ENCODE measurements at places on chromosomes 16 and 17.
A peak's percentile ranks its signal among the peaks of the same experiment; 100 is the strongest.

DNA sequence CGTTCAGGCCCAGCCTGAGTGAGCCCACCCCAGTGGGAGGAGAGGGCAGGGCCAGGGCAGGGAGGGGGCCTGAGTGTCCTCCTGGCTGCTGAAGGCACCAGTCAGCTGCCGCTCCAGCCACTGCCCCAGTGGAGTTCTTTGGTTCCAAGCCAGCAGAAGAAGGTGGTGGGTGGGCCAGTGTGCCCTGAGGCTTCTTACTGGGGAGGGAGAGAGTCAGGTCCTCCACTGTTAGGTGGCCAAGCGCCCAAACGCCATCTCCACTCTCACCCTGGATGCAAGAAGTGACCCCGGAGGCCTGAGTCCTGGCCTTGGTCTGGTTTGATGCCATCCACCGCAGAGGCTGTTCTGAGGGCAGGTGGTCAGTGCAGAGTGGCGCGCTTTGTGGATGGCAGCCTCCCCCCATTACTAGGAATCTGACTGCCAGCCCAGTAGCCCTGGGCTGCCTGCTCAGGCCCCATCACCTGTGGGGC is 2.2 kb downstream of the RNF213 start:
- peak; percentile 12 for DNase-seq

DNA sequence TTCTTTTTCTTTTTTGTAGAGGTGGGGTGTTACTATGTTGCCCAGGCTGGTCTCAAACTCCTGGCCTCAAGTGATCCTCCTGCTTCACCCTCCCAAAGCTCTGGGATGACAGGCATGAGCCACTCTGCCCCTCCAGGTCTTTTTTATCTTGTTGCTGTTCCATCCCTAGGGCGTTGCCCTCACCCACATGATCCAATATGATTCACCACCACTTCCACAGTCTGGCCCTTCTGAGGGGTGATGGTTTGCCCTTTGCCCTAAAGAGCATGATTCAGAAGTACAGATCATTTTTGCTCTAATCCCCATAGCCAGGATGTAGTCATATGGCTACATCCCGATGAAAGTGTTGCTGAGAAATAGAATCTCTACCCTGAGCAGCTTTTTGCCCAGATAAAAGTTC is 18.8 kb downstream of the STX4 start:
- peak; percentile 97 for DNase-seq

DNA sequence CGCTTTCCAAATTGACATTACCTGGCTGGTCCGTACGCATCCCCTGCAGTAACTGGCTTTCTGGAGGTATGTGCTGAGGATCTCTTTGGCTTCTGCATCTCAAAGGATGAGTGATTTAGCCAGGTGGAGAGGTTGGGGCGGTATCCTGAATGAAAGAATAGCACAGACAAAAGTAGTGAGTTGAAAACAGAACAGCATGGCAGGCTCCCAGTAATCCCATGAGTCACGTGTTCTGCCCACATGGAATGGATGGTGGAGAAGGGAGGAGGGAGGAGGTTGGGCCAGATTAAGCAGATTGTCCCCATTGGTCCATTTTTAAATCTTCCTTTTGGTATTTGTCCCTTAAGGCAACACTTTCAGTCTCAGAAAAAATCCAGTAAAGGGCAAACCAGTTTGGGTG is 176.0 kb downstream of the WWOX start:
- no peak for DNase-seq

- DNase-seq = no peak
Observed at GRCh38 chr17:55278173-55278961, 13.6 kb downstream of the HLF start.

- peak; percentile 50 for DNase-seq
Observed at GRCh38 chr17:45087504-45087975, 26.4 kb downstream of the NMT1 start.

DNA sequence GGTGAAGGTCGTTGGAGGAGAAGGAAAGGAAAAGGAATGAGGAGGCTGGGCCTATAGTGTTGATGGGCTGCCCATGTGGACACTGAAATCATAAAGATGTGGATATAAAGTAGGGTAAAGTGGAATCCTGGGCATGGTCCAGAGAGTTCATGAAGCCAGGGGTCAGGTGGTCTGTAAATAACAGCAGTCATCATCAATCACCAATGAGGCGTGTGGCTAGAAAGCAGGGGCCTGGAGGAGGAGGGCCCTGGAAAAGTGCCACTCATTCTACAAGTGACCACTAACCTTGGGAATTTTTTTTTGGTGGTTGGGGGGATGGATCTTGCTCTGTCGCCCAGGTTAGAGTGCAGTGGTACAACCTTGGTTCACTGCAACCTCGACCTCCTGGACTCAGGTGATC is 115.3 kb upstream of the NOL11 start:
- no peak for DNase-seq

- no peak for DNase-seq
Observed at GRCh38 chr17:30965686-30966085, 5.2 kb upstream of the RNF135 start.

DNA sequence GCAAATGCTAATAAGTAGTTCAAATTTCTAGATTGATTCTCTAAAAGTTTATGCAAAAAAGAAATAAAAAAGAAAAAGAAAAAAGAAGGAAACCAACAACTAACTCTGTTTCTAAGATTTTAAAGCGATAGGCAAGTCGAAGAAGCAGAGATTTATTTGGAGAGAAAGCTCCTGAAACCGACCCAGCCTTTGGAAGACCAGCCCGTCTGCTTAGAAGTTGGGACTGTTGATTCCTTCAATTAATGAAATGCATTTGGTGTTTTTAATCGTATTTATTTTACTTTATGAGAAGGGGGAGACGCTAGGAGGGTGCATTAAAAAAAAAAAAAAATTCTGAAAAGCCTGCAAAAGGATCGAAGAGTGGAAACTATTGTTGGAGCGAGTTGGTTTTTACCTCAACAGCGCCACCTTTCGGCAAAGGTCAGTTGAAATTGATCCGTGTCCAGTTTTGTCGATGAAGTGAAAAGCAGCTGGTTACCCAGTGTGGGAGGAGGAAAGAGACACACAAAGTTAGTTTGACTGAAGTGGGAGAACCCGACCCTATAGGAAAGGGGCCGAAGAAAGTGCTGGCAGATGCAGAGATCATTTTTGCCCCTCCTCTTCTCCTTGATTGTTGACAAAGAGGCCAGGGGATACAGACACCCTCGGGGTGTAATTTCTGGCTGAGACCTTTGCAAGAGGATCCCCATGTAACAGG is 1.5 kb upstream of the MAF start:
- DNase-seq = peak; percentile 77

- no peak for DNase-seq
Observed at GRCh38 chr17:59315866-59316265, 15.6 kb upstream of the YPEL2 start.

DNA sequence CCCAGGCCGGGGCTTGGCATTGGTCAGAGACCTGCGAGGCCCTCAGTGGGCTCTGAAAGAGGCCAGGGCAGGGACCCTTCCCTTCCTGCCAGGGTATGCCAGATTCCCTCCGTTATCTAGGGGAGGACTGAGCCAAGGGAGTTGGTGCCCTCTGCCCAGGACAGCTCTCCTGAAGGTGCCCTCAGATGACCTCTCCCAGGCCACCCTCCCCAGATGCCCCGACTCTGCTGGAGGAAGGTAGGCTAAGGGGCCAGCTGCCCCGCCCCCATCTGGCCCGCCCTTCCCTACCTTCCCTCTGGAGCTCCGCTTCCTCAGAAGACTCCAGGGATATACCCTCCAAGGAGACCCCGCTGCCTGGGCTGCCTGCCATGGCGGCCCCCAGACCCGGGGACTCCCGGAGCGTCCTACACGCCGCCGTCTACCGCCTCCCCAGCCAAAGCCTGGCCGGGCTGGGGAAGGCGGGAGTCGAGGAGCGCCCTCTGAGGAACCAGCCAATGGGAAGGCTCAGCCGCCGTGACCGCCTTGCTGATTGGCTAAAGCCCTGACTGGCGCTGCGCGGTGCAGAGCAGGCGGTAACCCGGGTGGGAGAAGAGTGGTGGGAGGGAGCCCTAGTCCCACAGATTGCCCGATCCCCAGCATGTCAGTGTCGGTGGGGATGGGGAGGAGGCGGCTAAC is 7.0 kb downstream of the MPP2 start:
- peak; percentile 92 for DNase-seq

- DNase-seq = no peak
Observed at GRCh38 chr16:10114409-10114808, 67.8 kb downstream of the GRIN2A start.

- DNase-seq = no peak
Observed at GRCh38 chr17:47352848-47353247, 29.1 kb downstream of the EFCAB13 start.

DNA sequence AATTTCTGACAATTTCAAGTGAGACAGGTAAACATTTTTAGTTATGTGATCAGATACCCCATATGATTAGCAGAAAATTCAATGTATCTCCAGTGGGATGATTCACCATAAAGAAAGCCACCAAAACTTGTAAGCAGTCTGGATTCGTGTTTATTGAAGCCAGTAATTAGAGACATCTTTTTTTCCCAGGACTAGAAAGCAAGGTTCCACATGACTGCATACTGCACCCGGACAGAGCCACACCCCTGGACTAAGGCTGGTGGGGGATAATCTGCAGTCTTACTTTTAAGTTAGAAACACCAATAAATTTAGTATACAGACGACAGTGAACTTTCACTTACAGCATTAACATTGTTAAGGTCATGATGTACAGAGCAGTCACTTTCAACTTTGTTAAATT is 24.2 kb upstream of the CMTM4 start:
- DNase-seq = peak; percentile 60

- DNase-seq = peak; percentile 95
Observed at GRCh38 chr17:1779571-1780131, 17.8 kb downstream of the SERPINF1 start.

DNA sequence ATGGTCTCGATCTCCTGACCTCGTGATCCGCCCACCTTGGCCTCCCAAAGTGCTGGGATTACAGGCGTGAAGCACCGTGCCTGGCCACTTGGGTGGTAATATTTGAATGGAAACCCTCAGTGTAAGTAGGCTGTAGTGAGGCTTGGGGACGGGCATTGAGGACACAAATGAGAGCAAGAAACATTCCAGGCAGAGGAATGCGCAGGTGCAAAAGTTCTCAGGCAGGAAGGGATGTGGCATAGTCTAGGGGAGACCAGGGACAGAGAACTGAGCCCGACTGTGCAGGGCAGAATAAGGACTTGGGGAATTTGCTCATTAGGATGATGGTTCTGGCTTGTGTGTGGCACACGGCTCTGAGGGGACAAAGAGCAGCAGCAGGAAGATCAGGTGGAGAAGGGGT is 54.8 kb downstream of the GRB2 start:
- no peak for DNase-seq

DNA sequence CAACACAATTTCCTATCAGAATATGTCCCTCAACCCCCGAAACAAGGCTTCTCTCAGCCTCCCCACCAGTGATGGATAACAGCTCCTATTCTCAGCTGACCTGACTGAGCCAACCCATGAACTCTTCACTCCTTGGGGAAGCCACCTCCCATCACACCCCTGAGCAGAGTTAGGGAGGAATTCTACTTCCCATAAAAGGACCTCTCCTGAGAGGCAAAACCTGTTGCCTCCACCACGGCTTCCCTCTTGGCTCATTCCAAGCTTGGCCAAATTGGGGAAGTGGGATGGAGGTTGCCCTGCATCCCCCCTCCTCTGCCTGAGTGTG is 5.7 kb upstream of the RASL10B start:
- DNase-seq = no peak

DNA sequence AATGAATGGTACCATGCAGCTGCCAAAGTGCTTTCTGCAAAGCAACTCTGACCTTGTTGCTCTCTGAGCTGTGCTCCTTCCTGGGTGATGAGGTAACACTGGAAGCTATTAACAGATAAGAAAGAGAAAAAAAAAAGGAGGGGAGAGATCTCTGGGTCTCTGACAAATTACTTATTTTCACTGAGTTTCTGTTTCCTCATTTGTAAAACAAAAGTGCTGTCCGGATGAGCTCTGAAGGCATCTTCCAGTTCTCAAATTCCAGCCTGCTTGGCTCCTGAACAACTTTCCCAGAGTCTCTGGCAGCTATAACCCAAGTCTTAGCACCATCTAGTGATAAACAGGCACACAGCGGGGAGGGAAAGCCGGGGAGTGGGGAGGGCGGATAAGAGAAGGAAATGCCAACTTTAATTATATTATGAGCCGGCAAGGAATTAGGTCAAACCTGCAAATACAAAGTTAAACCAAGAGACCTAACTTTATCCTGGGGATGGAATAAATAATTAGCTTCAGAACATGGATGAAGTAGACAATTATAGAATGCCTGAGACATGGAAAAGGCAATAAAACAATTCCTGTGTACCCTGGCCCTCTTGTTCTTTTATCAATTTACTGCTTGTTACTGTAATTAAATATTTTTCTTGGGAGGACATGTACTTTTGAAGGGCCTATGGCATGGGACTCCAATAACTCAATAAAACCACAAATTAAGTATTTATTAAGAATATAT is 61.3 kb upstream of the KIFC3 start:
- DNase-seq = peak; percentile 88

GRCh38 chr16:10535461-10535860 is 44.9 kb downstream of the EMP2 start:
- no peak for DNase-seq

Data from GM23248 (cell line).